Glutamatergic neuron (in vitro differentiated cells): ENCODE measurements at places on chromosomes 7 and 10. TPM values are rescaled to one million over a fixed set of nuclear protein-coding genes. Genes with fewer than 3 reads are reported as not detected.

TAF5 gene
- 6.9 TPM for total RNA-seq

MBL2 gene
- not detected for total RNA-seq

OR2A5 gene
- not detected for total RNA-seq

GNGT1 gene
- total RNA-seq = not detected

HTR5A gene
- 0.20 TPM for total RNA-seq

MMD2 gene
- total RNA-seq = 0.47 TPM

STRIP2 gene
- 3.3 TPM for total RNA-seq

DNA sequence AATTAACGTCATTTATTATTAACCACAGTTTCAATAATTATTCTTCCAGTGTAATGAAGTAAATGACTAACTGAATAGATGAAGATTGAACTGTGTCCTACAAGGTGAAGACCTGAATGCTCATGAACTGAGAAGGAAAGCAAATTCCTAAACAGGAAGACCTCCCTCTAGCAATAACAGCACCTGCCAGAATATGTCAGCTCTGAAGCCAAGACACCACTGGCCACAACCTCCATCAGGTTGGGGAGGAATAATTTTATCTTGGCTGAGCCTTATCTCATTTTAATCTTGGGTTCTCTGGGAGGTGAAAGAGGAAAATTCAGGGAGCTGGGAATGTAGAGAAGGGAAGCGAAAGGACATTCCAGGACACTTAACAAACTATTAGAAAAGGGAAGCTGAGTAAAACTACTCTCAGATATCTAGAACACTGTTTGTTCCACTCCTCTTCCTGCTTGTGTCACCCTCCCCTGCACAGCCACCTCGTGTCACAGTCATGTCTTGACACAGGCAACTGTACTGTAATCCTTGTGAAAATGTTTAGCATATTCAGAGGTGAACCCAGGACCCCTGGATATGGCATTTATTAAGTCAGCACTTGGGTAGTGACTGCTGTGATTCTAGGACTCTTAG lies 4.6 kb upstream of the SLC13A1 start:
- DNase-seq = no peak

- no peak for DNase-seq
These were observed 12.3 kb downstream of the NOD1 start for GRCh38 chr7:30466266-30466665.

GRCh38 chr7:16062269-16062668 lies 359.1 kb downstream of the CRPPA start:
- no peak for DNase-seq

- no peak for DNase-seq
These were observed 129.5 kb upstream of the MYO3A start for GRCh38 chr10:25804505-25804904.

- no peak for DNase-seq
These were observed 122.4 kb upstream of the PPP2R2D start for GRCh38 chr10:131778385-131778784.

GRCh38 chr10:63799521-63800300 lies 278.5 kb downstream of the REEP3 start:
- DNase-seq = no peak

GRCh38 chr7:96887426-96887825 lies 117.9 kb upstream of the DLX6 start:
- DNase-seq = no peak

DNA sequence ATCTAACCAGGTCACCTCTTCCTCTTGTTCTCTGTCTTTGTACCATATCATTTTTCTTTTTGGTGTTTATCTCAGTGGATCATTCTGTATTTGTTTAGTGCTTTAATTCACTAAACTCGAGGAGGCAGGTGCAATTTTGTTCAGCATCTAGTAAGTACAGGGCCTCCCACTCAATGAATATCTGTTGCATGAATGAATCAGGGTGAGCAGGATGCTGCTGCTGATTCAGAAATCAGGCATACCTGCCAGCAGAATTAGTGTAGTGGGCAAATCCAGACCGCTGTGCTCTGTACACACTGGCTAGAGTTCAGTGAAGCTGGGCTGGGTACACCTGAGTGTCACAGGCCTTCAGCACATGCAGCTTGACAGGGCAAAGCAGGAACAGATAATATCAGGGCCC lies 511.9 kb downstream of the SUGCT start:
- no peak for DNase-seq

GRCh38 chr7:122883049-122883680 lies 3.1 kb downstream of the CADPS2 start:
- no peak for DNase-seq

- DNase-seq = no peak
These were observed 252.0 kb downstream of the GRM8 start for GRCh38 chr7:127000725-127001124.
